Urinary bladder (tissue), 4 donors: ENCODE measurements at places on chromosomes 1 and 21. TPM values are rescaled to one million over a fixed set of nuclear protein-coding genes. Genes with fewer than 3 reads are reported as not detected.

DNA sequence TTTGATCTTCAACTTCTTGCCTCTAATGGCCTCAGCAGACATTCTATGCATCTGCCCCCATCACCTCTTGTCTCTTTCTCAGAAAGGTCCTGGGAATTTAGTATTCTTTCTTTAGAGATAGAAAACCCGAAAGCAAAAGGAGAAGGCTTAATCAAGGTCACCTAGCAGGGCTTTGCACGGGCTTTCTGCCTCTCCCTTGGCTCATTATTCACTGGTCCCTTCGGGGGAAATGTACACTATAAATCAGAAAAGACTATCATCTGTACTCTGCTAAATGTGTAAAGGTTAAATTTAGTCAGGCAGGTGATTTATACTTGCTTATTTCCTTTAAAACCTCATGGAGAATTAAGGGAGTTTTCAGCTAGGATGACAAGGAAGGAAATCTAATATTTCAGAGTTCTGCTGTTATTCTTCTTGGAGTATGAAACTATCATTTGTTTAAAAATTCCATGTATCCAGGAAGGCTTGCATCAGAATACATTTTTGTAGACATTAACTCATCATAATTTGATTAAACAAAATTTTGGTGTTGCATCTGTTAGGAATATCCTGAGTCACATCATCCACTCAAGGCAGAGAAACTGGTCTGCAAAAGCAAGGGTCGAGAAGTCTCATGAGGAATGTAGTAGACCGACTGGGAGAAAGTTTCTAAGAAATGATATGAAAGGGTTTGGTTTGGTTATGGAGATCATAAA is 124.6 kb downstream of the GABPA start:
- no peak for DNase-seq

DNA sequence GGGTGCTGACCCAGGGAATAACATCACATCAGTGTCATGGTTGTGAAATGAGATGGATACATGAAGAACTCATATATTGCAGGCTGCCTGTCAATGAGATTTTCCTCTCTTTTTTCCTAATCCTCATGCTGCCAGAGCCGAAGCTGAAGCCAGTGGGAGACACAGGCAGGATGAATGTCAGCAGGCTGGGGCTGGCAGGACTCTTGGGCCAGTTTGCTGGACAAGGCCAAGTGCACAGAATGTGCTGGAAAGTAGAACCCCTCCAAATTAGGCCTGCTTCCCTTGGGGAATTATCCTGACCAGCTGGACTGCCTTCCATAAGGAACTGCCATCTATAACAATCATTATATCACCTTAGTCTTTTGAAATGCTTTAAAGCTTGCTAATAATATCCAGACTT is 31.4 kb downstream of the SLC44A3 start:
- no peak for DNase-seq

GRCh38 chr1:24558902-24559791 is 3.3 kb downstream of the NCMAP start:
- DNase-seq, result no peak

Gene PPIAL4G
- polyA plus RNA-seq, result not detected

Gene SDC3
- 107 TPM for polyA plus RNA-seq

DNA sequence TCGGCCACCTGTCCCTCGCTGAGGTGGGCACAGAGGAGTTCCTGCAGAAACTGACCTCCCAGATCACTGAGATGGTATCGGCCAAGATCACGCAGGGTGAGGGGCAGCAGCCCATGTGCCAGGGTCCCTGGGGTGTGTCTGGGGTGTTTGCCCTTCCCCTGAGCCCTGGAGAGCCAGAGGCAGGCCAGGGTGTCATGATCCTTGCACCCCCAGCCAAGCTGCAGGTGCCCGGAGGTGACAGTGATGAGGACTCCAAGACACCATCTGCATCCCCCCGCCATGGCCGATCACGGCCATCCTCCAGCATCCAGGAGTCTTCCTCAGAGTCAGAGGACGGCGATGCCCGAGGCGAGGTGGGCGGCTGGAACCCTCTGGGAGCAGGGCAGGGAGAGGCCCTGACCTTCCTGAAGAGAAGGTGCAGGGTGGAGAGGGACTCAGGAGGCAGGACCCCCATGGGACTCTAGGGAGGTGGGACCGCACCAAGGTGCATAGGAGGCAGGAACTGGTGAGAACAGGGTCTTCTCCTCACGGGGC is 69.5 kb downstream of the TRIM11 start:
- no peak for DNase-seq

Gene MMP23B
- 35.7 TPM for polyA plus RNA-seq

Gene OLFM3
- polyA plus RNA-seq, result not detected

- no peak for DNase-seq
These were observed 52.0 kb downstream of the KIF21B start for GRCh38 chr1:200971428-200971903.

GRCh38 chr1:156693848-156694689 is 11.3 kb downstream of the CRABP2 start:
- DNase-seq, result no peak

DNA sequence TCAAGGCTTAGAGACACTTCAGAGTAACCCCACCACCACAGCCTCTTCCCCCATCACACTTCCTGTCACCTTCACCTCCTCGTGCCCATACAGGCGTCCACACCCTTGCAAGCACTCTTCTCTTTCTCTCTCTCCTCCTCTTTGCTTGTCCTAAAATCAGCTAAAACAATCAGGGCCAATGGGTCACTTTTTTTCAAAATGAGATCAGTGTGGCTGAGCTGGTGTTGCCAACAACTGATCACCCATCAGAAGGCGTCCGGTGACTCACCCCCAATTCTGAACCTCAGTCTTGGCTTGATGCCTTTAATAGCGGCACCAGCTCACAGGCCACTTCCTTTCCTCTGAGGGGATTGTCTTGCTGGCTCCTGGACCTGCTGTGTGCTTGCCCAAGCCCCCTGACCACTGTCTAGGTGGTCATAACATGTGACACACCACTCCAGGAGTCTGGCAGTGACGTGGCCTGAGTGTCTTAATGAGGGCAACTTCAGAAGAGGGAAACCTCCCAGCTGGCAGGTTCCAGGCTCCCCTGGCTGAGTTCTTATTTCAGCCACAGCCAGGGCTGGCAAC is 1.6 kb downstream of the DRAXIN start:
- no peak for DNase-seq

Gene ESPN
- 0.53 TPM for polyA plus RNA-seq

DNA sequence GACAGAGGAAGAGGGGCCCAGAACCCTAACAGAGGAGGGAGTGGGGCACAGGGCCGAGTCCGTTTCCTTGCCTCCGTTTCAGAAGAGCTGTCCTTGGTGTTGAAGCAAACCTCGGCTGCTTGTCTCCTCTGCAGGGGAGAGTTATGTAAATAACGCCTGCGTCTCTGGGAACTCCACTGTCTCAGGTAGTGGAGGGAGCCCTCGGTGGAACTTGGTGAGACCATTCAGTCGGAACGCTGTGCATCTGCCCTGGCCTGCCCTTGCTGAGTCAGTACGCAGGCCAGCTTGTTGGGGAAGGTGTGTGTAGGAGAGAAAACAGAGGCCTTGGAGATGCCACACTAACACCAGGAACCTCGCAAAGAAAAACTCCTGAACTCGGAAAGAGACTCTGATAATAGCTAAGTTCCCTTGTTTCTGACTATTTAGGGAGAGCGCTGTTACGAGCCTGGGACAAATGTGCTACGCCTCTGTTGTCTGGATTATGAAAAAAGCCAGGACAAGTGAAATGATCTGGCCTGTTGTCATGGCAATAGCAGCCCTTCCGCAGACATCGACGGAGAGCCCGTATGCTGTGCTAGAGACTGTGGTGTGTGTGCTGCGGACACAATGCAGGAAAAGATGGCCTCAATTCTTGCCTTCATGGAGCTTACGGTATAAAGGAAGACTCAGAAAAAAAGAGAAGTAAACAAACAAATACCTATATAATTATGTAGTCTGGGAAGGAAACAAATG is 94.6 kb upstream of the AKT3 start:
- DNase-seq, result no peak

DNA sequence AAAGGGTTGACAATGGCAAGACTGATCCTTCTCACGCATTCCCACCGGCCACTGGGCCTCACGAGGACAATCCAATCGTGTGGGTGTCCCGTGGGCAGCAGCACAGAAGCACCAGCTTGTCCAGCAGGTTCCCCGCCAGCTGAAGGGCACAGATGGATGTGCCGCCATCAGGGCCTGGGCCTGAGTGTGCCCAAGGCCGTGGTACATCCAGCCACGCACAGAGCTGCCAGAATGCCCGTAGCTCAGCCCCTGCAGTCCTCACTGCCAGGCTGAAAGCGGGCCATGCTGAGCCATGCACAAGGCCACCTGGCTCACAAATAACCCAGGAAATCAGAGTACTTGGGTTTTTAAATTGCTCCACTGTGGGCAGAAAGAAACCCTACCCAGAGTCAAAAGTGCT is 7.0 kb downstream of the NPHP4 start:
- DNase-seq, result no peak

DNA sequence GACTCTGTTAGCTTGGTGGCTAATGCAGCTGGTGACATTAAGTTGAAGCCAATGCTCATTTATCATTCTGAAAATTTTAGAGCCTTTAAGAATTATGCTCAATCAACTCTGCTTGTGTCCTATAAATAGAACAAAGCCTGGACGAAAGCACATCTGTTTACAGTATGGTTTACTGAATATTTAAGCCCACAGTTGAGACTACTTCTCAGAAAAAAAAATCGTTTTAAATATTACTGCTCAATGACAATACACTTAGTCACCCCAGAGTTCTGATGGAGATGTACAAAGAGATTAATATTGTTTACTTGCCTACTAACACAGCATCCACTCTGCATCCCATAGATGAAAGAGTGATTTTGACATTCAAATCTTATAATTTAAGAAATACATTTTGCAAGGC is 79.6 kb downstream of the NEGR1 start:
- no peak for DNase-seq

Gene WNT4
- 3.9 TPM for polyA plus RNA-seq

GRCh38 chr1:79448426-79448825 is 441.9 kb upstream of the ADGRL4 start:
- no peak for DNase-seq

GRCh38 chr1:91697416-91697815 is 188.5 kb downstream of the TGFBR3 start:
- no peak for DNase-seq

Gene TPTE
- not detected for polyA plus RNA-seq

Gene SELENBP1
- polyA plus RNA-seq, result 82.8 TPM

GRCh38 chr1:7229186-7229585 is 443.9 kb downstream of the CAMTA1 start:
- DNase-seq, result no peak

DNA sequence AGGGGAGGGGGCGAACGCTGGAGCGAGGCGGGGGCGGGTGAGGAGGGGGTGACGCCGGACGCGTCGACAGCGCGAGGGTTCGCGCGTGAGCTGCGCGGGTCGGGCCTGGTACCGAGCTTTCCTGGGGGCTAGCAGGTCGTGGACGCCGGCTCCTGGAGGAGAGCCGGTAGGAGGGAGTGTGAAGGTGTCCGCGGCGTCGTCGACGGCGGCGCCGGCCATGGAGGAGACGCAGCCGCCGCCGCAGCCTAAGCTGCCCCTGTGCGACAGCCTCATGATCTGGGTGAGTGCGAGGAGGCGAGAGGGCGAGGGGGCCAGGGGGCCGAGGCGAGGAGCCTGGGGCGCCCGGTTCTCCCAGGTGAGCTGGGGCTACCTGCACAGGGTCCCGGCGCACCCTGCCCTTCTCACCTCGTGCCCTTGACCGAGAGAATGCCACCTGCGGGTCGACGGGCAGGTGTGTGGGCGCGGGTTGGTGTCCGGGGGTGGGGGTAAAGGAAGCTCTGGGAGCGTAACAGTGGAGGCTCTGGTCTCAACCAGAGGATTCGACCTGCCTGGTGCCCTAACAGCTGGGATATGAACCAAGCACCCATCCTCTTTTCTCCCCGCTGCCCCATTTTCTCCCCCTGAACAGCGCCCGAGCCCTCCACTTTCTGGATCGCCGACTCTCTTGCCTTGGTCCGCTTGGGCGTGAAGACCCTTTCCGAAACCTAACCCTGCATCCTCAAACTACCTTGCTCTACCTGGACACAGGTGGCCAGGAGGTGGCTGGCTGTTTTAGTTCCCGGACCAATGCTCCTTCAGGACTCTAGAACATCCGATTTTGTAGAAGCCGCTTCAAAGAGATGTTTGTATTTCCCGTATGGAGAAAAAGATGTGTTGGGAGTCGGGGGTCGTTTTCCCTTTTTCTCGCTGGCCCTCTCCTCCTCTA is at the start of gene HOOK1:
TSS of gene HOOK1 (plus strand) at position 49 of the 925 bp plus-strand sequence. CDS start at position 218, 169 bp downstream.
- DNase-seq, result no peak

- DNase-seq, result no peak
These were observed 94.5 kb downstream of the HUNK start for GRCh38 chr21:31967334-31967733.
